ENCODE measurements at places on chromosomes 12 and 14. TPM values are rescaled to one million over a fixed set of nuclear protein-coding genes. Genes with fewer than 3 reads are reported as not detected.
A peak's percentile ranks its signal among the peaks of the same experiment; 100 is the strongest.

Gene NDRG2
- 0.36 TPM for total RNA-seq

Gene RAB2B
- 26.2 TPM for total RNA-seq

Gene AKAP3
- 0.56 TPM for total RNA-seq

Gene GSG1
- 2.5 TPM for total RNA-seq

GRCh38 chr12:92136965-92137721, 8.5 kb downstream of the BTG1 start:
- DNase-seq: peak; percentile 97

DNA sequence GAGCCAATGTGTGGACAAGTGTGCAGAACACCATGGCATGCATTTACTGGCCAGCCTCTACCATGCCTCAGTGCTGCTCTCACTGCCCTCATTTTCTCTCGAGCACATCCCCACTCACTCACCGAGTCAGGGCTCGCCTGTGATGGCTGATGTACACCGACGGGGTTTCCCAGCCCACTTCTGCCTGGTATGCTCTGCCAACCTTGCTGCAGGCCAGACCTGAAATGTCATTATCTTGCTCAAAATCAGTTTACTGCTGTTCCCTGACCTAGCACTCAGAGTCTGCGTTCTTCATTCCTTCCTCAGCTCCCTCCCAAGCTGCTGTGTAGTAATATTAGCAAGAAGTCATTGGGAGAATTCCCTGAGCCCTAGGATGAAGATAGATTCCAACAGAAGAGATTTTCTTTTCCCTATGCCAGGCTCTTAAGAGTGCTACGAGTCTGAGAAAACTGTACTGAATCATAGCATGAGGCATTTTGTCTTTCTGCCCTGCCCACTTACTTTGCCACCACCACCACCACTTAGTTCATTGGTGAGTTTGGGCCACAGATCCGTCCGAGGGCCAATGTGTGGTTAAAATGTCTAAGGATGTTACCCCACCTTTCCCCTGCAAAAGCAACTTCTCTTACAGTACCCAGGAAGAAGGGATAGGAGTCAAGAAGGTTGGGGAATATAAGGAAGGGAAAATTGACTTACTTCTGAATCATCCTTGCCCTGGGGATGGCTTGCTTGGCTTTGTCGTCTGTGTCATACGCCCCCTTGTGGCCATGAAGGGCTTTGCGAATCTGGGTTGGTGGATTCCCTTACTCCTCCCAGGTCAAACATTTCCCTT, 51.0 kb downstream of the BMAL2 start:
- DNase-seq: peak; percentile 89

DNA sequence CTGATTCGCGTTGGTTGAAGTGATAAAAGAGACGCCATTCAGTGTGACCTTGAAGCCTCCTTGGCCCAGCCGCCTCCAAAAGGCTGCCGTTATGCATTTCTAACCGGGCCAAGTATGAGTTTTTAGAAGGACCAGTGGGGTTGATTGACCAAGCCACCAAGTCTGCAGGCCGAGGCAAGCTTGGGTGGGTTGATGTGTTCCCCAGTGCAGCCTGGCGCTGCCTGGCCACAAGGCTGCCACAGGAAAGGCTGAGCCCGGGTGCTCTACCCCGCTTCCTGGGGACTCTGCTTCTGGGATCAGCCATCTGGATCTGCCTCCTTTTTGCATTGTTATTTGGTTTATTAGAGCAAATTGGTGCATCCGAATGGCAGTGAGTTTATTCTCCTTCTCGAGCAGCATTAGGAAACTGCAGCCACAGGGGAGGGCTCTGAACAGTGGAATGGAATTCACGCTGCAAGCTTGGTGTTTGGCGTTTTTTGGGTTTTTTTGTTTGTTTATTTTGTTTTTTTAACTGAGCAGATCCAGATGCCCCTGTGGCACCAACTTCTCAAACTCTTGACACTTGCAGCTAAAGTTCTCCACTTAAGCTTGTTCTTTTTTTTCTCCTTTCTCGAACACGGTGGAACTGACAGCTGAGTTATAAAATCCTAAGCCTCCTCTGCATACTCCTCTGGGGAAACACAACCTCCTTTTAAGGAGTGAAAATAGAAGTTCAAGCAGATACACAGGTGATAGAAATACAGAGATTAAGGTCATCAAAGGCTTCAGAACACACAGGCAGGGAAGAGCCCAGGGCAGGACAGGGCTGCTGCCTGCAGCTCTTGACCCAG, 145.4 kb upstream of the FKBP4 start:
- DNase-seq: no peak

DNA sequence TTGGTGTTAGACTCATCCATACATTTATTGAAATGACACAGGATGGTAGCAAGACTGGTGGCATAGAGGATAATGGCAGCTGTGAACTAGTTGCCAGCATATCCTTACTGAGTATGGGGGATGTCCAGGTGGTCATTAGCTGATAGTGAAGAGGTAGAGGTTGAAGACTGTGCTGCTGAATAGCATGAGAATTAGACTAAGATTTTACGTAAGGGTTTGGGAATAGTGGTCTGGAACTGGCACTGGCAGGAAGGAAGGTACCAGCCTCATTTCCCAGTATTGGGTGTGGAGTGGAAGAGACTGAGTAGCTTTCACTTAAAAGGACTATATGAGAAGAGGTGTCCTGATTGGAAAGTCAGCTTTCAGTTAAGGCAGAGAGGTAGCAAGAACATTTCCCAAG, 6.5 kb downstream of the ERC1 start:
- DNase-seq: no peak
